ENCODE measurements at places on chromosomes 7 and 10.
A peak's percentile ranks its signal among the peaks of the same experiment; 100 is the strongest.

DNA sequence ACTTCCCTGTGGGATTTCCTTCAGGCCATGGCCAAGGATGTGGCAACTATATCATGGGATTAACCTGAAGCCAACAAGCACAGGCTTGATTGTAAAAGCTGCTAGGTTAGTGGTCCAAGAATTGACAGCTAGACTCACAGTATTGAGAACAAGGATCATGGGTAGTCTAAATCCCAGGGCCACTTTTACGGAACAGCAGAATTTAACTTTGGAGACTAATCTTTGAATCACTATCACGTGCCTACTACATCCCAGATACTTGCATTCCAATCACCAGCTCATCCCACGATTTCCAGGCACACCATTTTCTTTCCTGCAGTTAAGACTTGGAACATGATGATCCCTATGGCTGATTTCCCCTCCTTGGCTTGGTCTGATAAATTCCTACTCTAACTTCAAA is 65.6 kb upstream of the ADO start:
- no peak for DNase-seq

DNA sequence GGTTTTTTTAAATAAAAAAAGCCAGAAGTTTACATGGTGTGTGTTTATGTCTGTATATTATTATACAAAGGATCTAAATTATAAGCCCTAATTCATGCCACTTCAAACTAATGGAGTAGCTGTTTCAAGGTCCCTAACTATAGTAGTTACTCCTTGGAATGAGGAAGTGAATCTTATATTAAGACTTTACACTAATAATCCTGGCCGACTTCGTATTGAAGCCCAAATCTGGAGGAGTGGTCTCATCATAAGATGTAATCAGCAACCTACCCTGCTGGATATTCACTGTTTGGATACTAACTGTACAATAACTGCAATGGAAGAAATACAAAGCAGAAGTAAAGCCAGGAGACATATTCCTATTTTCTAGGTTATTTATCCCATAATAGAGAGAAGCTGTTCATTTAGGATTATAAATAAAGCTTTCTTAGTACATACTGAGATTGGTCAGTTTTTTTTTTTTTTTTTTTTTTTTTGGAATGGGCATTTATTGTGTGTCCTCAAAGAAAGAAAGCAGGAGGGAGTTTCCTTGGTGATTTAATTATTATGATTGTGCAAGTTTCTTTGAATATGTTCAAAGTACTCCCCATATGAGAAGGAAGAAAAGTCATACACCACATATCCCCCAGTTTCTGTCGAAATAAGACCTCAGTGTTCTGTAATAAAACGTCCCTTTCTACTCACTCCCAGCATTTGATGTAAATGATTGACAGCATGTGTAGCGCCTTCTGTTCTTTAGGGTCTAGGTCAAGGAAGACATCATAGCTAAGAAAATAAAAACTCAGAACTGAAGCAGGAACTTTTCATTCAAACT is 397.8 kb downstream of the EXOC4 start:
- DNase-seq, result no peak

DNA sequence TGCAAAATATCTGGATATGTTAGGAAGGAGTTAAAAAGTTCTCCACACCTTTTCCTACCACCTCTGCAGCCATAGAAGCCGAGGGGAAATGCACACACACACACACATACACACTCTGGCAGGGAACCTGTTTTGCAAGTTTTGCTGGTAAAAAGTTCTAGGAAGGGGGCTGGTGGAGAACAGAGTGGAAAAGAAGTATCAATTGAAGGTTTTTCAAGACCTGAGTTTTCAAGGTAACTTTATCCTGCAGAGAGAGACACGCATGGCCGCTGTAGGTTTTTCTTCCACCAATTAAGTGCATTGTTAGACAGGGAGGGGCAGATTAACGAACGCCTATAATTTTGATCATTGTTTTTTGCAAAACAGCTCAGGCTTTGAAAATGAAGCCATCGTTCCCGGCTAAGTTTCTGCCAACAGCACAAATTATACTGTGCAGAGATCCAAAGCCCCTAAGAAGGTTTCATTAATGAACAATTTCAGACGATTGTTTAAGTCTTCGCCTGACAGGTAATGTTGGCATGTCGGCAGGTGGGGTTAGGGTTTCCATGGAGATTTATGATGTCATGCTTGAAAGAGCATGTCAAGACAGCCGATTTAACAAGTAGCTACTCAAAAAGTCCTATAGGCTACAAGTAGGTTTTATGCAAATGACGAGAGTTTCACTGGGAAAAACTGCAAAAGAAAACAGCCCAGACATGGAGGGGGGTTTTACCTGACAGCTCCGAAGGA is 29.7 kb downstream of the KIAA1217 start:
- no peak for DNase-seq

- DNase-seq, result no peak
Observed at GRCh38 chr10:18608596-18608995, 42.8 kb downstream of the NSUN6 start.

- DNase-seq, result peak; percentile 59
Observed at GRCh38 chr7:128347647-128348097, 4.0 kb upstream of the RBM28 start.

GRCh38 chr10:89683883-89684282 is 17.5 kb upstream of the KIF20B start:
- no peak for DNase-seq

DNA sequence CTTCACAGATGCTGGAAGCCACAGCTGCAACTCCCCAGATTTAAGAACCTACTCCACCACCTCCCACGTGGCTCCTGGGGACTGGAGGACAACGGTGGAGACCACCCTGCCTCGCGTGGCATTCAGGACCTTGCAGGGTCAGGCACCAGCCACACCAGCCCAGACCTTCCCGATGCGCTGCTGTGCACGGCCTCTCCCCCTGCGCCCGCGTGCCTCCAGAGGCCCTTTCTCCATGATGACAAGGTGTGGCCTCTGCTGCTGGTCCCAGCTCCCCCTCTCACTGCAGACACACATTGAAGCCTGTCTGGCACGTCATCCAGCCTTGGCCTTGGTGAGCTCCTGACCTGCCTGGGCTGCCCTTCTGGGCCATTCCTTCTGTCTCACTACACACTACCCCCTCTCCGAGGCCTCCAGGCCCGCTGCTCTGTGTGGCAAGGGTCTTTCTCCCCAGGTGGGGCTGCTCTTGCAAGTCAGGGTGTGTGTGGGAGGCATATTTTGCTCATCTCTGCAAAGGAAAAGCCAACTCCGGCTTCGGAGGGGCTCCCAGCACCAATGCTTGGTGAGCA is 254.8 kb downstream of the MAD1L1 start:
- no peak for DNase-seq

GRCh38 chr10:11757454-11757820 is 15.3 kb downstream of the ECHDC3 start:
- DNase-seq, result no peak

GRCh38 chr7:93359520-93360198 is 127.5 kb downstream of the VPS50 start:
- DNase-seq, result no peak

GRCh38 chr7:33040803-33041516 is 21.6 kb downstream of the NT5C3A start:
- no peak for DNase-seq

- no peak for DNase-seq
Observed at GRCh38 chr10:92844746-92845145, 3.6 kb upstream of the EXOC6 start.

- no peak for DNase-seq
Observed at GRCh38 chr7:36620166-36620708, 104.1 kb downstream of the AOAH start.

- DNase-seq, result no peak
Observed at GRCh38 chr10:124739986-124740368, 4.2 kb downstream of the FAM53B start.

DNA sequence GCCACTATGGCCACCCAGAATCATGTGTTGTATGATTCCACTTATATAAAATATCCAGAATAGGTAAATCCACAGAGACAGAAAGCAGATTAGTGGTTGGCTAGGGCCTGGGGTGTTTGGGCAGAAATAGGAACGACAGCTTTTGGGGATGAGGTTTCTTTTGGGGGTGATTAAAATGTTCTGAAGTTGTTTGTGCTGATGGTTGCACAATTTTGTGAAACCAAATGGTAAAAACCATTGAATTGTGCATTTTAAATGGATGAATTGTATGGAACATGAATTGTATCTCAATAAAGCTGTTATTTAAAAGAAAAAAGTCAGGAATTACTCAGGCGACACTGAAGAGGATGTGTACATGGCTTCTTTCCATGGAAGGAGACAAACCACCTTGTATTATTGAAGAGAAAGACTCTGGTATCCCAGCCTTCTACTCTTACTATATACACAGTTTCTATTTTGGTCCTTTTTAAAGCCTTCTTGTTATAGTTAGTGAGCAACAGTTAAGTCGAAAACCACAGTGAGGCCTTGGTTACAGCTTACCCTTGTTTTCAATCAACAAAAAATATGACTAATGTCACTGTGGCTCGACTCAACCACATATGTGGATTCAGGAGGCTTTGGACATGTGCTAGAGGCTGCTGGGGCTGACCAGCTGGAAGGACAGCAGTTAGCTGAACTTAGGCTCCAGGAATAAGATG is 57.1 kb upstream of the KMT2E start:
- no peak for DNase-seq

DNA sequence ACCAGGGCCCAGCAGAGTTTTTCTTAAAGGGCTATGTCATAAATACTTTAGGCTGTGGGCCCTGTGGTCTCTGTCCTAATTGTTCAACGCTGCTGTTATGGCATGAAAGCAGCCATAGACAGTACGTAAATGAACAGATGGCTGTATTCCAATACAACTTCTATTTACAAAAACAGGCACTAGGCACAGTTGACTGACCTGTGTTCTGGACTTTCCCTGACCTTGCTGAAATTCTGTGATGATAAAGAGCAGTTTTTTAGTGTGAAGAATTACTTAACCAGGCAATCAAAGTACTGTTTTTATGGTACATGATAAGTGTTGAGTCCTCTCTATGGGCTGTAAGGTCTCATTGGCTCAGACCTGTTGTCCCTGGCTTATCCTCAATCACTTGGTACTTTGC is 17.1 kb downstream of the PDCD11 start:
- DNase-seq, result no peak

GRCh38 chr7:41238851-41239331 is 464.0 kb downstream of the INHBA start:
- DNase-seq, result no peak

GRCh38 chr10:404346-404745 is 269.1 kb downstream of the ZMYND11 start:
- no peak for DNase-seq

GRCh38 chr10:128793726-128794655 is 667.8 kb upstream of the MKI67 start:
- DNase-seq, result no peak

DNA sequence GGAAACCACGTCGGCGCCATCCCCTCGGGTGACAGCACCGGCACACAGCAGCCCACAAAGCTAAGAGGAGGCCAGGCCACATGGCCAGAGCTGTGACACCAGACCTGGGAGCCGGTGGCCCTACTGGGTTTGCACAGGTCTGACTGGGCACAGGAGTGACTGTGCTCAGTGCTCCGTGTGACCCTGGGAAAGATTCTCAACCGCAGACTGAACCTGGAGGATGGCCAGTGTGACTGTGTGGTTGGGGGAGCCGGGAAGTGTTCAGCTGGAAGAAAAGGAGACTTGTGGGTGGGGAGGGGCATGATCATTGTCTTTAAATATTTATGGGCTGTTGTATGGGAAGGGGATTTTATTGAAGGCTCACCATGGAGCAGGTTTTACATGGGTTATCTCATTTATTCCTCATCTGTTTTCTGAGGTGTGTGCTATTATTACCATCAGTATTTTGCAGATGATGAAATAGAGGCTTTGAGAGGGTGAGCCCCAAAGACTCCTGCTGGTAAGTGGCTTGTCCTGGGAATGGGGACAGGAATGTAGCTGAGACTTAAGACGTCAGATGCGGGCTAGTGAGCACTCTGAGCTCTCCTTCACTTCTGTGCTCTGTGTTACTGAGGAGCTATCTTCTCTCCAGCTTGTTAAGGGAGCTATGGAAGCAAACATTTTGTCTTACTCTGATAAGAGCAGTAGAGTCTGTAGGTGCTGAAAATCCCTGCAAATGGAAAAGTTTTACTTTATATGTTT is 127.5 kb downstream of the TMEM178B start:
- no peak for DNase-seq

GRCh38 chr7:153430931-153431330 is 621.3 kb upstream of the DPP6 start:
- no peak for DNase-seq

GRCh38 chr7:55912748-55913158 is 25.5 kb downstream of the ZNF713 start:
- no peak for DNase-seq

DNA sequence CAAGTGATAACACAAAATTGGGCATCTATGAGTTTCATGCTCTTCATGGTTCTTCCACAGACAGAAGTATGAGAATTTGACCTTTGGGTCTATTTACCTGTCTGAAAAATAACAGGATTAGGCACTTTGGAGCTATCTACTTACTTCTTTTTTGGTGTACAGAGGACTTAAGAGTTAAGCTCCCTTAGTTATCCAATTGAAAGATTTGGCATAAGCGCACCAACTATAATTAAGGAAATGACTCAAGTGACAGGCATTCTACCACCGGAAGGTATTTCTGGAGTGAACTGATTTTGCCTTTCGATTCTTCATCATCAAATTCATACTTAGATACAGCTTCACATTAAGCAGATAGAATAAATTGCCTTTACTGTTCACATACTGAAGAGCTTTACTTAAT is 43.9 kb downstream of the IFIT5 start:
- DNase-seq, result no peak

DNA sequence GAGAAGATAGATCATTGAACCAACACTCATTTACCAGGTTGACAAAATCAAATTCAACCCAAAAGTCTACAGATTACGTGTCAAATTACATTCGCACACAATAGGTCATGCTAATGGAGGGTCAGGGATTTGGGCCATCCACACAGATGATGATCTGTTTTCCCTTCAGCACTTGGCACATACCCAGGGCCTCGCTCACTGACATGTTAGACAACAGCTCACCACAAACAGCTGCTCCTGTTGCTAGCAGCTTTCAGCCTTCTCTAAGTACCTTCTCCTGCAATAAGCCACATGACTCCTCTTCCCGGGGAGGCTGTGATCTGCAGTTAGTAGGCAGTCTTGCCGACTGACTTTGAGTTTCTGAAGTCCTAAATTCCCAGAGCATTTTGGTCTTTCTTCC is 18.4 kb downstream of the NKX2-3 start:
- no peak for DNase-seq

GRCh38 chr7:131057015-131057793 is 270.5 kb upstream of the MKLN1 start:
- DNase-seq, result no peak

DNA sequence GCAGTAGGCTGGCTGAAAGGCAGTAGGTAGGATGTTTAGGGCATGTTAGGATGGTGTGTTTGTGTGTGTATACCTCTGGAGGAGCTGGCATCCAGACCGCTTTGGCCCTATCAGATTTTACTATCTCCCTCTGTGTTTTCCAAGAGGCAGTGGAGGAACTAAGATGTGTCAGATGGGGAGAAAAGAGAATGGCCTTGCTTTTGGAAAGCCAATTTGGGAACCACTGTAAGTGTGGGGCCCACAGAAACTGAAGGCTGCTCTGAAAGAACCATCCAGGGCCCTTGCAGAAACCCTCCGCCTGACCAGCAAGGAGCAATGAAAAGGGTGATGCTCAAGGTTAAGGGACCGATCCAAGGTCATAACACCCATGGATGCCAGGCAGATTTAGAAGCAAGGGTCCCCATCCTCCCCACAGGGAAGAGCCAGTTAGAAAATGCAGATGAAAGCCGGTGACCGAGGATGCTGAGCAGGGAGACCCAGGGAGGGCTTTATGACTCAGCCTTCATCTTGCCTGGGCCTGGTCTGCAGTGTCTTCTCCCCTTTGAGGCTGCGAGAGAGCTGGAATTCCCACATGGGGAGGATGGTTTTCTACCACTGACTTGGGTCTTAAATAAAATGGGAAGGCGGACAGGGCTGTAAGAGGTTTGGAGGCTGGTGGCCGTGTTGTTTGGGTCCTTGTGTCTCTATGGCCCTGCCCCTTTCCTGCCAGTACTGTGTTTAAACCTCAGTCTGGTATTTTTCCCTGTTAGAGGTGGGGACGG is 275.8 kb downstream of the LRMDA start:
- DNase-seq, result no peak
